Hematopoietic multipotent progenitor cell treated with erythropoietin and hydrocortisone succinate and interleukin-3 and kit ligand, for 4 days (in vitro differentiated cells): ENCODE measurements at places on chromosomes 12 and 14.

GRCh38 chr12:27464220-27464554, 17.7 kb downstream of the SMCO2 start:
- peak; percentile 68 for DNase-seq

DNA sequence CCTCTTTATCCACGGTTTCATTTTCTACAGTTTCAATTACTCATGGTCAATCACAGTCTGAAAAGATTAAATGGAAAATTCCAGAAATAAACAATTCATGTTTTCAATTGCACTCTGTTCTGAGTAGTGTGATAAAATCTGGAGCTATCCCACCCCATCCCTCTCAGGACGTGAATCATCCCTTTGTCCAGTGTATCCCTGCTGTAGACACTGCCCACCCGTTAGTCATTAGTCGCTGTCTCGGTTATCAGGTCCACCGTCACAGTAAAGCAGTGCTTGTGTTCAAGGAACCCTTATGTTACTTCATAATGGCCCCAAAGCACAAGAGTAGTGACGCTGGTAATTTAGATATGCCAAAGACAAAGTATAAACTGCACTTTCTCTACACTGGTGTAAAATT, 141.0 kb upstream of the LMNTD1 start:
- DNase-seq, result no peak

DNA sequence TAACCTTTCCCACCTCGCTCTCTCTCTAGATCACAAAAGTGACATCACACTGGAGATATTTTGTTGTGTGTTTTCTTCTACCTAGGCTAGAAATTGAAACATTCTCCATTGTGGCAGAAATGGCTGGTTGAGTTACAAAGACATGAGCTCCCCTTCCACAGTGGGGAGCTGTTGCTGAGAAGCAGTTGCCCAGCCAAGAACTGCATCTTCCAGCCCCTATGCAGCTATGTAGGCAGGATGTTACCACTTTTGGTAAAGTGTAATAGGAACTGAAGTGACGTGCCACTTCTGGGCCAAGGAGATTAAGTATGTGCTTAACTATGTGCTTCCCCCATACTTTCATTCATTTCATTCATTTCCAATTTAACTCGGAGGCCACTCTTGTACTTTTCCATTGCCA, 138.7 kb upstream of the E2F7 start:
- peak; percentile 55 for DNase-seq

- DNase-seq, result no peak
These were observed 219.7 kb downstream of the SLC25A21 start for GRCh38 chr14:36952689-36953088.

DNA sequence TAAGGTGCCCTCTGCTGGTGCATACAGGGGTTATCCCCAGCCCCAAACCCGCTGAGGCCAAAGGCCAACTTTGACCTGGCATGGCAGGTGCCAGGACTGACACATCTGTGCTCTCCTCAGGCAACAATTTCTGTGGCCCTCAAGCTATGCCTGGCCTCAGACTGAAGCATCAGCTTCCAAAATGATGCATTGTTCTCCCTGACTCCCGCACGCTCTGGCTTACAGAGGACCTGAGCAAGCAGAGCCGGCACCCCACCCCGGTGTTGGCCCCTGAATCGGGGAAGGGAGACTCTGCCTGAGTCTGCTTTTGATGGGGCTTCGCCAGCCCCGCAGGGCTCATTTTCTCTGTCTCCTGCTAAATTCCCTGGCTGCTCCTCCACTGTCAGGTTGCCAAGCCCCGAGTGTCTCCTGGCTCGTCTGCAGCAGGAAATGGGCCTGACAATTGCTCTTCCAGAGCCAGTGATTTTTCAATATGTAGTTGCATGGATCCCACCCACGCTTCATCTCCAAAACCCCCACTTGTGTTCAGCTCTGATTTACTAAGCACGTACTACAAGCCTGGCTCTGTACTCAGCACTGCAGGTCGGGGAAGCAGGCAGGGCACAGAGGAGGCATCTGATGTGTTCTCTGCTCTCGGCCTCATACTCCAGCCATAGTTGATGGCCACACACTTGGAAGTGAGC, 126.1 kb downstream of the SLC38A6 start:
- DNase-seq, result peak; percentile 25

DNA sequence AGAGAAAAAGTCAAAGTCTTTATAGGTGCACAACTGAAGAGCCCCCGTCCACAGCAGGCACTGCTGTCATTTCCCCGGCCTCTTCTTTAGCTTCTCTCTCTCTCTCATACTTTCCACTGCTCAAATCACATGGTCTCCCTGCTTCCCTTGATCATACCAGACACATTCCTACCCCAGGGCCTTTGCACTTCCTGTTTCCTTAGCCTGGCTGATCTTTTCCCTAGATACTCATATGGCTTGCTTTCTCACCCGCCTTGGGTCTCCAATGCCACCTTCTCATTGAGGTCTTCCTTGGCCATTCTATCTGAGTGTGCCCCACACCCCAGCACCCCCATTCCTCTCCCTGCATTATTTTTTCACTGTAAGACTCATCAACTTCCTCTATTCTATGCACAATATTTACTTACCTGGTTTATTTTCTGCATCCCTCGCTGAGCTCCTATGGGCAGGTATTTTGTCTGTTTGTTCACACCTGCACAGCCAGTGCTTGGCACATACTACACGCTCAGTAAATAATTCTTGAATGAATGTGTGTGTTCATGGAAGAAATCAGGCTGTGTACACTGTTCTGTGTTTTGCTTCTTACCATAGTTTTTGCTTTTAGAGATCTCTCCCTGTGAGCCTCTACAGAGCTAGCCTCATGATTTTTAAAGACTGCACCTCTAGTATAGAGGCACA, 31.9 kb downstream of the SERPINA1 start:
- DNase-seq, result no peak

DNA sequence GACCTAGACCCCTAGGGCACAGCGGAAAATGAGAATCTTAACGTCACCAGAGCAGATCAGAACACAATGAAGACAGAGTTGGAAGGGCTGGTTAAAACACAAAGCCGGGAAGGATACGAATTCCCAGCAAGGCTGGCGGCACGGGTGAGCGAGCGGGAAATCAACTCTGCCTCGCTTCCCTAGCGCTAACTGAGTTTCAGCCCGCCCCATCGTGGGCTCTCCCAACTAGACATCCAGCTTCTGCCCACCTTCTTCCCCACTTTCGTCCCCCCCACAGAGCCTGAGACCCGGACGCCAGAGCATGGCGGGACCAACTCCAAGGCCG, 377 bp downstream of the CCNT1 start:
- no peak for DNase-seq
